ENCODE measurements at places on chromosomes 13 and 19.

- DNase-seq, result no peak
Measured at GRCh38 chr13:109275852-109276251, 510.5 kb downstream of the IRS2 start.

GRCh38 chr19:46753420-46754155 lies 7.3 kb upstream of the STRN4 start:
- DNase-seq, result no peak

GRCh38 chr13:93762708-93763426 lies 536.3 kb downstream of the GPC6 start:
- no peak for DNase-seq

DNA sequence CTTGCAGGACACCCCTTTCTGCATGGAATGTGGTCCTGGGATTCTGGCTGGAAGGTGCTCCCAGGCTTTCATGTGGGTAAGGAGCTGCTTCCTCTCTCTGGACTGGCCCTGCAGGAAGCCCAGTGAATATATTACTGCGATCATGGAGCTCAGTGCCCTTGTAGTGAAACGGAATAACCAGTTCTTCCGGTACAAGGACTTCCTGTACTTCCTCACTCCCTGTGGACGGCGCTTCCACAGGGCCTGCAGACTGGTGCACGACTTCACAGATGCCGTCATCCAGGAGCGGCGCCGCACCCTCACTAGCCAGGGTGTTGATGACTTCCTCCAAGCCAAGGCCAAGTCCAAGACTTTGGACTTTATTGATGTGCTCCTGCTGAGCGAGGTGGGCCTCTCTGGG lies 8.0 kb downstream of the CYP4F8 start:
- DNase-seq, result no peak

DNA sequence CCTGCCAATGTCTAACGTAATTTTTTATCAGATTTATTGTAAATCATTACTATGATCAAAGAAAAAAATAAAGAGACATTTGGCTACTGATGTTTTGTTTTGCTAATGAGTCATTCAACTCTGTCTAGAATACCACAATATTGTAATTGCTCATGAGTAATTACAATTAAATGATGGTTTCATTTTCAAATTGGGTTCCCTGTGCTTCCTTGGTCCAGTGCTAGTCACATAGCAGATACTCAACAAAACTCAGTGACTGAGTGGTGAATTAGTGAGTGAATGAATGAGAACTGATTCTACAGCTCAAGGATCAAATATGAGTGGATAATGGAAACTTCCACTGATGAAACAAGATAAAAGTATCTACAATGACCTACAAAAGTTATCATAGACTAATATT lies 304.7 kb downstream of the POU4F1 start:
- DNase-seq, result no peak

GRCh38 chr13:42991898-42992763 lies at the start of gene EPSTI1:
TSS of gene EPSTI1 (minus strand) at chr13:42992241. CDS start at chr13:42992165, 76 bp downstream.
- no peak for DNase-seq

DNA sequence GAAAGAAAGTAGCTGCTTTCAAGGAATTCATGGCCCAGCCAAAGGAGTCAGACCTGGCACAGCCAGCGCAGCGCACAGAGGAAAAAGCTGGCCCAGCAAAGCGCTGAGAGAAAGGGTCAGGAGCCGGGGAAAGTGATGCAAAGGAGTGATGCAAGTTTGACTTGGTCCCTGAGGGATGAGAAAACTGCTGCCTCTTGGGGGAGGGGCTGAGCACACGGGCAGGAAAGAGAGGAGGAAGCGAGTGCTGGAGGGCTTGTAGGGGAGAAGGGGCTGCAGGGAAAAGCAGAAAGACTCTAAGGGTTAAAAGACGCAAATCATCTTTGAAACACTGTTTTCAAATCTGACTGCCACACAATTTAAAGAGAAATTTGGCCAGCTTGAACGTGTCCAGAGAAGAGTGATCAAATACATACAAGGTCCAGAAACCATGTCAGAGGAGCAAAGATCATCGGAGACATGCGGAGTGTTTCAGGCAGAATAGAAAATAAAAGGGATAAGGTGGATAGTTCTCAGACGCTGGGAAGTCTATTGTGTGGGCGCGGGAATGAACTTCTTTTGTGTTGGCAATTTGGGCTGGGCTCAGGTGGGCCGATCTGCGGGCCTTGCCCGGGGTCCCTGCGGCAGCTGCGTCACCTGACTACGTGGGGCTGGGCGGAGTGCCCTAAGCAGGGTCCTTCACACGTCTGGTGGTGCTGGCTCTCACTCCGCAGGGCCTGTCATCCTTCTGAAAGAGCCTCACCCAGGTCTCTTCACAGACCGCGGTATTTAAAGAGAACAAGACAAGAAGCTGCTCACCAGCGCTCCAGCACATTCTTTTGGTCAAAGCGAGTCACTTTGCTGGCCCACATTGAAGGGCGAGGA lies 18.1 kb downstream of the N4BP2L1 start:
- DNase-seq, result no peak

GRCh38 chr19:36972571-36972970 lies 56.4 kb downstream of the ZNF568 start:
- DNase-seq, result no peak

DNA sequence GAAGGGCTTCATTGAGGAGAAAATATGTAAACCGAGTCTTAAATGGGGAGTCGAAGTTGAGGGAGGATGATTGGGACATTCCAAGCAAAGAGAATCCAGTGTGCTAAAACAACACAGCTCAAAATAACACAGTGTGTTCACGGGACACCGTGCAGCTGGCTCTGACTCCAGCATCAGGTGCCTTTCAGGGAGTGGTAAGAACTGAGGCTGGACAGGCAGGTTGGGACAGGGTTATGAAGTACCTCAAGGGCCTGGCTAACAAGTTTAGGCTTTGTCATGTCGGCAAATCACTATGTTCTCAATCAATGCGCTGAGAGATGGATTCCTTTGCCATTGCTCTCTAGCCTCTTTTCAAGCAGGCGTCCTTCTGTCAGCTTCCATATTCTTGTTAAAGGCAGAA lies 27.5 kb upstream of the WDFY2 start:
- no peak for DNase-seq

GRCh38 chr13:99653526-99653925 lies 152.3 kb downstream of the TM9SF2 start:
- no peak for DNase-seq

- no peak for DNase-seq
Measured at GRCh38 chr13:111289251-111289650, 31.2 kb upstream of the TEX29 start.

DNA sequence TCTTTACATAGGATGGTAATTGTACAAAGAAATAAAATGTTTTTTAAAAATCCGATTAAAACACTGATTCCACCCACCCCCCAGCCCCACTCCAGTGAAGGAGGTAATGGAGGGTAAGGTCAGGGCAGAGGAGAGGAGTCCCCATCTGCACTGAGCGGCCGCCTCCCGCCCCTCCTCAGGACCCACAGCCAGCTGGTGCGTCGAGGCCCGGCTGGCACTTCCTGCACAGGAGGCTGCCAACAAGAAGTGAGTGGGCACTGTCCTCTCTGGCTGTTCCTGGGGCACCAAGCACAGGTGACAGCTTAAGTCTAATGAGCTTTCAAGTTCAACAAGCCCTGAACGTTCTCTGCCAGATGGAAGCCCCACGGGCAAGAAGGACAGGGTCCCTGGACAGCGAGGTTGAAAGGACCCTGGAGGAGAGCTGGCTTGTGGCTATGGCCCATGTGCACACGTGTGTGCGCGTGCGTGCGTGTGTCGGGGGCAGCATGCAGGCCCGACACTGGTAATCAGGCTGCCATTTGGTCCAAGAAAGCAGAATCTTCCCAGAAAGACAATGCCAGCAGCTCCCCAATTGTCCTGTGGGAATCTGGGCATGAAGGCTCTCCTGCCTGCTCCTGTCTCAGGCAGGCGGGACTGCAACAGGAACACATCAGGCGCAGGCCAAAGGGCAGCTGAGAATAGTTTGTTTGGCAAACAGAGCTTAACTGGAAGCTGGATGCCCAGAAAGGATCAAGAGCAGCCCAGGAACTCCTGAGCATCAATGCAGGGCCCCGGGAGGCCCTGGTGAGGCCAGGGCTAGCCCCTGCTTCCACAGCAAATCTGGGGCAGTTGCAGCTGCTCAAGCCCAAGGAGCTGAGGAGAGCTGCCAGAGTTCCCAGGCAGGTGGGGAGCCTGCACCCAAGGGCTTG lies 15.1 kb upstream of the EPHX3 start:
- DNase-seq, result no peak

GRCh38 chr19:28330831-28331230 lies 882.1 kb downstream of the UQCRFS1 start:
- DNase-seq, result no peak

DNA sequence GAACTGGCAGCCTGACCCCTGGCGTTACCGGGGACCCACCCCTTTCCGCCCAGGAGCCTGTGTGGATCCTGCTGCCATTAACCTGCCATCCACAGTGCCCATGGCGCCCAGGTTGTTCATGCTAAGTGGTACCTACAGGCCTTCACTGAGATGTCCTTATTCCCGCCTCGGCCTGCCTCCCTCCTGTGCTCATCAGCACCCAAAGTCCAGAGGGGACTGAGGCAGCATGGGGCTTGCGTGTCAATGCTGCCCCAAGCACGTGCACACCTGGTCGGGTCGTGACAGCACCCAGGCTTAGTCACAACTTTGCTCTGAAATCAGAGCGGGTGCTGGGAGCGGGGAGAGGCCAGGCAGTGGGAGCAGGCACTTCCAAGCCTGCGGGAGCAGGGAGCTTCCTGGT lies 3.7 kb upstream of the INTS6 start:
- no peak for DNase-seq

GRCh38 chr13:47519626-47520025 lies 481.4 kb downstream of the SUCLA2 start:
- no peak for DNase-seq

DNA sequence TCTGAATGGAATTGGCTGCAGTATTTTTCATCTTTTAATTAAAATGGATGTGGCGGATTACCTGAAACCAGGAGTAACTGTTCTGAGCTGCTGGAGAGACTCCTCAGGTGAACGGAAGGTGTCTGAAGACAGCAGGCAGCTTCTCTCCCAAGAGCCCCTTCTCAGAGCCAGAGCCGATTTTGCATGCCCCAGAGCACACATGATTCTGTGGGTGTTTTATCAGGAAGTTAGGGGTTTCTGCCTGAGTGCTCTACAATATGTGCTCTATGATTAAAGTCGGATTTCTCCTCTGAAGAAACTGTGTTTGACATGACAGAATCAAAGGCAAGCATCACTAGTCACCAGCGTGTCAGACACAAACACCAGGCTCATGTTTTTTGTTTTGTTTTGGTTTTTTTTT lies 60.7 kb upstream of the MCF2L start:
- no peak for DNase-seq

DNA sequence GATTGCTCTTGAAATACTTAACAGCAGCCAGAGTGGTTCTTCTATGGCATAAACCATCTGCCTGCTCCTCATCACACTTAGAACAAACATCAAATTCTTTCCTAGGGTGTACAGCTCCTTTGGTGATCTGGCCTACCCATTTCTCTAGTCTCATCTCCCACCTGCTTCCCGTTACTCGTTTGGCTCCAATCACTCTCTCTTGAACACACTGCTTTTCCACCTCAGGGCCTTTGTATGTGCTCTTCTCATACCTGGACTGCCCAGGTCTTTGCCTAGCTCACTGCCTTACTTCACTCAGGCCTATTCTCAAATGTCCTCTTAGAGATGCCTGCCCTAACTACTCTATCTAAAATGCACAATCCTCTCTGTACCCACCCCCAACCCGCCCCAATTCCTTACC lies 100.5 kb downstream of the KCNRG start:
- DNase-seq, result no peak

- no peak for DNase-seq
Measured at GRCh38 chr13:93296584-93296983, 70.0 kb downstream of the GPC6 start.

GRCh38 chr13:113091211-113091771 lies 14.3 kb upstream of the F7 start:
- DNase-seq, result no peak

DNA sequence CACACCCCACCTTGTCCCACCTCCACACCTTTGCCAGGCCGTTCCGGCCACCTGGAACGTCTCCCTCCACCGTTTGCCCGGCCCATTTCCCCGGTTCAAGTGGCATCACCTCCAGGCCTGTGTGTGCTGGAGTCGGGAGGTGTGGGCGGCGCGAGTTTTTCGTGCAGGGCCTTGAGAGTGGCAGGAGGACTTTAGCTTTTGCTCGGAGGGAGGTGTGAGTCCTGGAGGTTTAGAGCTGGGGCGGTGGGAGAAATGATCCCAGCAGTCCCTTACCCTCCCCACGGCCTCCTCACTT lies 4.3 kb upstream of the PALM start:
- DNase-seq, result no peak

GRCh38 chr13:92136449-92137155 lies 738.2 kb downstream of the GPC5 start:
- DNase-seq, result no peak

GRCh38 chr13:106492588-106493475 lies 42.6 kb downstream of the EFNB2 start:
- no peak for DNase-seq

DNA sequence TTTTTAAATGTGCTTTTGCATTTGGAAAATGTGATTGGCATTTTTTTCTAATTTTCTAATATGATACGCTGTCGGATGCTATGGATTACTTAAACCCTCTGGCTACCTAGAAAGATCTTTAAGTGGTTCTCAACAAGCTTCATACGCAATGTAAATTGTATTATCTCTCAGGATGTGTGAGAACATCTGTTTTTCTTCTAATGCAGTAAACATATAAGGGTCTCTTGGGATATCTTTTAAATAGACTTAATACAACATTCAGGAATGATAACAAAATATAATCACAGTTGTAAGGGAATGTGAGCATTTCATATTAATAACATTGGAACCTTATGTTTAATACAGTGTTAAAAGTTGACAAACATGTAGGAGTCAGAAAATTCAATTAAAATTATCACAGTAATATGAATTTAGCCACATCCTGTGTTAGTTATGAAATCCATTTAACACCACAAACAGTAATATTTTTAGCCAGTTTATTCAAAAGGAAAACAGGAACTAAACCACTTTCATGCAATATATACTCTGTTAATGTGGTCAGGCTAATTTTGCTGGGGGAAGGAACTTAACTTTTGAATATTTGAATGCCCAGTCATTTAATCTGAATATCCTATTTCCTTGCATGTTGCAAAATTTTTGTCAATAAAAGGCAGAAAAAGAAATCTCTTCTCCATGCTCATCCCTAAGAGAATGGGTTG lies 15.0 kb upstream of the ALOX5AP start:
- DNase-seq, result no peak

DNA sequence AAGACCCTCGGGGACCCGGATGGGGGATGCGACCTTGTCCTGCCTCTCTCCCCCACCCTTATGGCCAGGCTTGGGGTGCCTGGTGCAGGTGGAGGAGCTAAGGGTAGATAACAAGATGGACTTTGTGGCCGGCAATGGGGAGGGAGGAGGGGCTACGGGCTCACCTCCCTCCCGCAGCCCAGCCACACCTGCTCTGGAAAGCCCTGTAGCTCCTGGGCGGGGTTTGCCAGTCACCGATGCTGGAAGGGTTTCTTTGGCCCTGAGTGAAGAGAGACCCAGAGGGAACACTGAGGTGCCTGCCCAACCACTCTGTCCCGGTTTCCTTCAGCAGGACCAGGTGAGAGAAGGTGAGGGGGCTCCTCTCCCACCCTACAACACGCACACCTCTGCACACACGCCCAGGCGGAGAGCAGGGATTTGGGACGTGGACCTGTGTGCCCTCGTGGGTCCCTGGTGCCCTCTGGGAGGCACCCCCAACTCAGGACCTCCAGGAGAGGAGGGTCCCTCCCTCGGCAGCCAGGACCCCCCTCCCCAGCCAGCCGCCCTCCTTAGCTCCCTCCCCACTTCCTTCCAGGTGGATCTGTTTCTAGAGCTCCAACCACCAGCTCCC lies at the start of gene FUT2:
Gene FUT2, plus strand, starts transcription at position 229 of the 610 bp plus-strand sequence. CDS start 6,986 bp downstream, outside the sequence.
- DNase-seq, result peak; percentile 55

- DNase-seq, result no peak
Measured at GRCh38 chr13:26618726-26619125, 61.2 kb downstream of the WASF3 start.

GRCh38 chr13:44685641-44686040 lies 109.5 kb upstream of the TSC22D1 start:
- DNase-seq, result no peak

Data from NCI-H187 treated with DMSO at 0.1 percent for 48 hours (cell line).